NCI-H1048 (cell line): ENCODE measurements at places on chromosomes 4 and X.

DNA sequence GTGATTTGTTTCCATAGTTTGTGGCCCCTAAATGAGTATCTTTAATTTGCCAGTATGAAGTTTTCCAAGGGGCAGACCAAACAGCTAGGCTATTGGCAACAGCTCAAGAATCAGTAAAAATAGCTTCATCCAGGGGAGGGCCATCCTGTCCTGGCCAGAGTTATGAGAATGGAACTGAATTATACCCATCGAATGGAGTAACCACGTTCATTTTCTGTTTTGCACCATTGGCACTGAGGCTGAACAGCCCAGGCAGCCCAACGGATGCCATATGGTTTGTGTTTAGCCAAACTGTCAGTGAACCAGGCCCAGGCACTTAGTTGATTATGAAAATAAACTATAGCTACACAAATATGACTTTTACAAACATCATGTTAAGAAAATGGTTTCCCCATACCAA, 17.7 kb upstream of the ASB5 start:
- DNase-seq = no peak

DNA sequence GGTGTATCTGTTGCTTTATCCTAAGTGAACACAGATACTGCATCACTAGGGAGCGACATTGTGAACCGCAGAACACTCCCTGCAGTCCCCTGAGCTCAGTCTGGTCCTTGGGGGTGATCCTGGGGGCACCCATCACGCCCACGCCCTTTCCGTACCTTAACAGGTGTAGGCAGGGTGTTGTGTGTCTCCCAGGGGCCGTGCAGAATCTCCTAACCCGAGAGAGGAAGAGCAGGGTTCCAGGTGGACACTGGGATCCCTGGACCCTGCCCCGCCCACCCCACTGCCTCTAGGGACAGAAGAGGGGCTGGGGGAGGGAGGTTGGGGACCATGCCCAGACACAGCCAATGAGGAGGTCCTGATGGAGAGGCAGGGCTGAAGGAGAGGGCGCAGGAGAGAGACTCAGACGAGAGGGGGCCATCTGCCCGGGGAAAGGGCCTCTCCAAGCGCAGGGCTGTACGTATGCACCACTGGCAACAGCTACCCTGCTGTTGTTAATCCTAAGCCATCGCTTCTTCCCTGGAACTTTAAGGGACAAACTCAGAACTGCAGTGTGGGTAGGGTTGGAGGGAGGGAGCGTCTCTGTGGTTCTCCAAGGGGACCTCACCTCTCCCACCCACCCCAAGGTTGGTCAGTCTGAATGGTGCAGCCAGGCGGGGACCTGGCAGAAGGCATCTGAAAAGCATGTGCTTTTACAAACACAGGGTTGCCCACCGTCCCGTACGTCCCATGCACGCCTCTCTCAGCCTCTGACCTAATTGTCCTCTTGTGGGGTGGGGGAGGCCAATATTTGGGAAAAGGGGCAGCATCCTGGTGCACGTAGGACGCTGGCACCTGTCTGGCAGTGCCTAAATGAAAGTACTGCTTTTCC, 2.5 kb downstream of the P2RY8 start:
- DNase-seq = no peak

GRCh38 chr4:10031668-10032590, 10.6 kb upstream of the SLC2A9 start:
- DNase-seq = no peak

DNA sequence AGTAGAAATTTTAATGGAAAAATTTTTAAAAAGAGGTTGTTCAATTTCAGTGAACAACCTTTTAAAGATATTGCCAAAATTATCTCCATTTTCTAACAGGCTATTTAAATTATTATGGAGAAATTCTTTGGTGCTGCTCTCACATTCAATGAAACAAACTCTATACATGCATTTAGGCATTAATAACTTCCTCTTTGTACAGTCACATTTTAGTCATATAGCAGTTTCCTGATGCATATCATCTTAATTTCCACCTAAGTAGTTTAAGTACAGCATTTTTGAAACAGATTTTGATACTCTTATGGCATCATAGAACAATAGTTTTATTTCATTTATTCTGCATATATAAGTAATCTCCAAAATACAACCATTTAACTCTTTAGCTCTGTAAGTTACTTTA, 500.1 kb downstream of the STPG2 start:
- DNase-seq = no peak

GRCh38 chr4:90198086-90198847, 71.1 kb downstream of the CCSER1 start:
- DNase-seq = no peak

DNA sequence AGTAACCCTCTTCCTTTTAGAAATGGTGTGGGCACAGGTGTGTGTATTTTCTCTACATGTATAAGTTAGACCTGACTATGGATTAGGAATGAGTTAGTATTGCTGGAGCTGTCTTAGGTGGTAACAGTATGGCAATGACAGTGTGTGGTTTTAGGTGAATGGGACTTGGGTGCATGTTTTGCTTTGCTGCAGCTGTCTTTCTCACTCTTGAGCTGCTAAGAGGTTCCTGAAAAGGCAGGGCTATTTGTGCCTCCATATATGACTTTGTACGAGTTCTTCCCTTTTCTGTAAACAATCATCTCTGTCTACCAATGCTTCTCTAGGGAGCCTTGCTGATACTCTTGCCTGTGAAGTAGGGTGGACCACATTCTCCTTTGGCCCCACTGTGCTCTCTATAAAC, 234.8 kb upstream of the HHIP start:
- DNase-seq = no peak

DNA sequence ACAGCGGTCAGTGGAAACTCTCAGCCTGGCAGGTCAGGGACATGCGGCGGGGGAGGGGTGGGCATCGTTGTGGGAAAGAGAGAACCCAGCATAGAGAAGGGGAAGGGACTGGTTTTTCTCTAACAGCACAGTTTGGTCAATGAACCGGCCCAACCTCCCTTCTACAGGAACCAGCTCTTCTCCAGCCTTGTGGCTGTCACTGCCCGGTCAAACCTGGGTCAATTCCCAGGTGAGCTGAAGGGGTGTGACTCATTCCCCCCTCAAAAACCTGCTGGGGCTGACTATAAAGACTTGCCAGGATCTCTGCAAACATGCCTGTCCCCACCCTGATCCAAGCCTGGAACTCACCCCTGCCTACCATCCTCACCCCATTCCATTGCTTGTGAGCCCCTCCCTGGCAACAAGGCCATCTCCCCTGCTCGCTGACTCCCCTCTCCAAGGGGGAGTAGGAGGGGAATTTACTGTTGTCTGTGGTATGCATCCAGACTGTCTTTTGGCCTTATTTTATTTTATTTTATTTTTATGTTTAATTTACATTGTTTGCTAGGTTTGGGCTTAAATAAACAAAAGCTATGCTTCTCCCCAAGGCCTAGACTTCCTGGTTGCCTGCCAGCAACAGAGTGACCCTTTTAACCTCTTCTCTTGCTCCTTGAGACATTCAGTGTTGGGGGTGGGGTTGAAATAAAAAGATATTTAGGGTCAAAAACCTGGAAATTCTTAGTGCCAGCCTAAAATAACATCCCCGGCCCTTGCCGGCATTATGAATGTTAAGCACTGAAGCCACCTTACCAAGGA, 49.6 kb downstream of the TSC22D3 start:
- DNase-seq = no peak

DNA sequence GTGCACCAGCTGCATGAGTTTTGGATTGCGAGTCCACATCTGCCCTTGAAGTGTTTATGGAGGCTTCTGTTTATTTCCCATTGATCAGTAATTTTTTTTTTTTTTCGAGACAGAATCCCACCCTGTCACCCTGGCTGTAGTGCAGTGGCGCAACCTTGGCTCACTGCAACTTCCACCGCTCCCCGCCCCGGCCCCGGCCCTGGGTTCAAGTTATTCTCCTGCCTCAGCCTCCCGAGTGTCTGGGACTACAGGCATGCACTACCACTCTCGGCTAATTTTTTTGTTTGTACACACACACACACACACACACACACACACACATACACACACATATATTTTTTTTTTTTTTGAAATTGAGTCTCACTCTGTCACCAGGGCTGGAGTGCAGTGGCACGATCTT, 46.1 kb downstream of the SMAD1 start:
- no peak for DNase-seq

GRCh38 chr4:16627999-16628398, 270.4 kb downstream of the LDB2 start:
- no peak for DNase-seq

DNA sequence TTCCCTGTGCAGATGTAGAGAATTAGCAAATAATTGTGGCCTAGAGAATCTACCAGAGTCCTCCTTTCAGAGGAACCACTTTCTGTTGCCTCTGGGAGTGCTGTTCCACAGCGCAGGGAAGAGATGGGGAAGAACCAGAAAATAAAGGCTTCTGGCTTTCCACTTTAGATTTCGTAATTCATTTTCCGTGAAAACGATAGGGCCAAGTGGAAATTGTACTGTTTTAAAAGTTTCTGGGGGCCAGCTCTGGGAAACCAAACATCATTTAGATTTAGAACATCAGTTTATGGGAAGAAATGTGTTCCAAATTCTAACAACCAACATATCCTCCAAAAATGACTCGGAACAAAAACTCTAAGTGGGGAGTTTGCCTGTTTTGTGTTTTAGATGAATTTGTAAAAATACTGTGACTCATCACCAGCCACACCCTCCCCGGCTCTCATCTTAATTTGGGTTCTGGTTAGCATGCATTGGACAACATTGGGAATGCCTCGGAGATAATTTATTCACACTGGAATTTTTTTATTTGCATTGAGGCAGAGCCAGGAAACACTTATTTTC, 65.2 kb upstream of the LNX1 start:
- no peak for DNase-seq

GRCh38 chr4:20318001-20318908, 66.5 kb downstream of the SLIT2 start:
- DNase-seq = no peak

DNA sequence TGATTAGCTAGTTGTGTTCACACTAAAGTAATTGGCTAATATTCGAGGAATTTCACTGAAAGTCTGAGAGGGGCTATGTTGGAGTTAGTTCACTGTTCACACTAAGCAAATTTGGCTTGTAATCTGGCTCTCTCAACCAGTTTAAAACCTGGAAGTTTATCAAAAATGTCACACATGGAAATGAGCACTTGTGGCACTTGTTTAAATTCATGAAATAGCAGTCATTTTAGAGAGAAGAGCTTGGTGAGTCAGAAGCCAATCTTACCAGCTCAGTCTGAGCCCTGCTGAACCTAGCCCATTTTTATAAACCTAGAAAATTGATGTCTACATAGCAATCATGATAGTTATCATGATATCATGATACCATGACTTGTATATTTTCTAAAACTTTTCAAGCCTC, 90.7 kb upstream of the JADE1 start:
- DNase-seq = no peak

- DNase-seq = no peak
Measured at GRCh38 chr4:10701702-10702460, 17.3 kb upstream of the CLNK start.
